ENCODE measurements at places on chromosomes 2 and 18.

- no peak for DNase-seq
These were observed 52.5 kb upstream of the EML6 start for GRCh38 chr2:54671010-54671409.

GRCh38 chr2:61959381-61960293, 54.2 kb downstream of the COMMD1 start:
- DNase-seq: no peak

- no peak for DNase-seq
These were observed 42.1 kb upstream of the GAREM2 start for GRCh38 chr2:26130763-26131162.

DNA sequence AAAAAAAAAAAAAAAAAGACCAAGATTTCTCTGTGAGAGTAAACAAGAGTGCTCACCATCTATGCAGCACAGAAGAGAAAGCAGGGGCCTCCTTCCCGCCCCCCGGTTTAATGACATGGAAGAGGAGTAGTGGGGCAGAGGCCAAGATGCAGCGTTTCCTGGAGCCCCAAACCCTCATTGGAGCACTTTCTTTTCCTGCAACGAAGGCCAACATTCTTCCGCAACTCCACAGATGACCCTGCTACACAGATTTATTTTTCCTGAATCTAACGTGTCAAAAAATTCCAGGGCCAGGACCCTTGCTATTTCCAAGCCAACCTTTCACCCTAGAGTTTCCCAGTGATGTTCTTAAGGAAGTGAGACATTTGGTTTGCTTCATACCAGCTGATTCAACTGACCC, 189.6 kb downstream of the MIB1 start:
- DNase-seq: no peak

DNA sequence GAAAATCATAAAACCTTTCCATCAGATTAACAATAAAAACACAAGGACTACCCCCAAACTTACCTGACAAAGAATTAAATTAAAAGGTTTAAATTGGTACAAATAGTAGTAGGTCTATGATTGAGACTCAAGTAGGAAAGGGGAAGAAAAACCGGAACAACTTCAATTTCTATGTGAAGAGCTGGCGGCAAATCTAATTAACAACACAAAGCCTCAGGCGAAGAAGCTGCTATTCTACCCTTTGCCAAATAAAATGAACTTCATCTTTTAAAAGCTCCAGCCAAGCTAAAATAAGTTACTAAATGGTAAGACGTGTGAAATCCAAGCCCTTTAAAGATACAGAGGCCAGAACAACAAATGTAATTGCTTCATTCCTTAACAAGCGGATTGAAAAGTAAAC, 146.5 kb downstream of the DLGAP1 start:
- DNase-seq: no peak

GRCh38 chr2:40719414-40719813, 267.5 kb upstream of the SLC8A1 start:
- no peak for DNase-seq

GRCh38 chr2:158893026-158893425, 75.4 kb upstream of the TANC1 start:
- DNase-seq: no peak

- DNase-seq: no peak
These were observed 155.6 kb downstream of the TTC32 start for GRCh38 chr2:19746137-19746600.

DNA sequence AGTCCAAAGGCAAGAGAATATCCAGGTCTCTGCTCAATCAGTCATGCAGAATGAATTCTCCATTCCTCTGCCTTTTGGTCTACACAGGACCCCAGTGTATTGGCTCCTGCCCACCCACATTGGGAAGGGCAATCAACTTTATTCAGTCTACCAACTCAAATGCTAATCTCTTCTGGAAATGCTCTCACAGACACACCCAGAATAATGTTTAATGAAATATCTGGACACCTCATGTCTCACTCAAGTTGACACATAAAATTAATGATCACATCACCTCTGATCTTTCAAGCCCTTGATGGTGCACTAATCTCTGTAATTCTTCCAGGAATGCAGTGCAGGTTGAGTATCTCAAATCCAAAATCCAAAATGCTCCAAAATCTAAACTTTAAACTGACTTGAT, 315.6 kb downstream of the HRH4 start:
- DNase-seq: no peak

- DNase-seq: no peak
These were observed 36.8 kb downstream of the DPP4 start for GRCh38 chr2:162037028-162037795.

DNA sequence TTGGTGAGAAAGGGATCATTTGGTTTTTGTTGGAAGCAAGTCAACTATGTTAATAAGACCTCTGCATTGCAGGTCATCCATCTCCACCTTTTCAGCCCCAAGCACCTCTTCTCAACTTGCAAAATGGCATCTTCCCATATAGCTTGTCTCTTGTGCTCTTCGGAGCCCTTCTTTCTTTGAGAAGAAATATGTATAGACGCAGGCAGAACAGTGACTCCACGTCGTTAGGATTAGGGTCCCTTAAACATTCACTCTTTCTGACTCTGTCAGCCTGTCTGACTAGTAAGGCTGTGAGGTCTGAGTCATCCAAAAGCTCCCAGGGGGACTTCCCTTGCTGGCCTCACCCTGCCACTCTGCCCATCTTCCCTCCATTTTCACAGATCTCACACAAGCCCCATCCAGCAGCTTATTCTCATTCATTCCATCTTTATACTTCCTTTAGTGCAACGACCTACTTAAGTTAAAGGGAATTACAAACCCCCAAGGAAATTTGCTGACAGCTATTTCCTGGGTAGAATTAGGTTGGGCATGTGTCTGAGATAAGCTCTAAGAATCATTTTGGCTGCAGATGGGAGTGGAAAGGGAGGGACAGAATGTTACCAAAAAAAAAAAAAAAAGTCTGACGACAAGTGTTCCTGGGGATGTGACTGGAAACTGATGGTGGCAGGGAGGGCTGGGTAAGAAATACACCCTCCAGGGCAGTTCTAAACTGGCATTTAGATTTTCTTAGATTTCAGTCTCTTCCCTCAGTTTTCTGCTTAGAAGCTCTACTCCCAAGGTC, 37.7 kb upstream of the MEX3C start:
- DNase-seq: no peak

GRCh38 chr18:39805218-39805617, 2149.8 kb upstream of the PIK3C3 start:
- DNase-seq: no peak

- no peak for DNase-seq
These were observed 245.6 kb upstream of the TCF4 start for GRCh38 chr18:55833543-55833942.

GRCh38 chr2:102455061-102455670, 17.9 kb upstream of the SLC9A4 start:
- DNase-seq: no peak

- DNase-seq: no peak
These were observed 13.0 kb downstream of the MCM6 start for GRCh38 chr2:135863233-135863632.

DNA sequence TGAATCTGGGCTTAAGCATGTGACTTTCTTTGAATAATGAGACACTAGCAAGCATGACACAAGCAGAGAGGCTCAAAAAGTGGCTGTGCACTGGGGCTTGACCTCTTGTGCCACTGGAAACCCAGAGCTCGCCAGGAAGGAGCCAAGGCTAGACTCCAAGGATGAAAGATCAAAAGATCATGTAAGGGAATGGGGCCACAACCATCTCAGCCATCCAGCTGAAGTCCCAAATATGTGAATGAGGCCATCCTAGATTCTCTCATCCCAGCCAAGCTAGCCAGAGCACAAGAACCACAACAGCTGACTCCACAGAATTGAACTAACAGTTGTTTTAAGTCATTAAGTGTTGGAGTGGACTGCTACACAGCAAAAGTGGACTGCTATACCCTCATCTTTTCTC, 288.1 kb downstream of the CCDC178 start:
- no peak for DNase-seq

- peak; percentile 50 for DNase-seq
These were observed 475.0 kb upstream of the POU3F3 start for GRCh38 chr2:104378853-104379374.

GRCh38 chr2:173354073-173354581, 545 bp upstream of the CDCA7 start:
- DNase-seq: no peak

DNA sequence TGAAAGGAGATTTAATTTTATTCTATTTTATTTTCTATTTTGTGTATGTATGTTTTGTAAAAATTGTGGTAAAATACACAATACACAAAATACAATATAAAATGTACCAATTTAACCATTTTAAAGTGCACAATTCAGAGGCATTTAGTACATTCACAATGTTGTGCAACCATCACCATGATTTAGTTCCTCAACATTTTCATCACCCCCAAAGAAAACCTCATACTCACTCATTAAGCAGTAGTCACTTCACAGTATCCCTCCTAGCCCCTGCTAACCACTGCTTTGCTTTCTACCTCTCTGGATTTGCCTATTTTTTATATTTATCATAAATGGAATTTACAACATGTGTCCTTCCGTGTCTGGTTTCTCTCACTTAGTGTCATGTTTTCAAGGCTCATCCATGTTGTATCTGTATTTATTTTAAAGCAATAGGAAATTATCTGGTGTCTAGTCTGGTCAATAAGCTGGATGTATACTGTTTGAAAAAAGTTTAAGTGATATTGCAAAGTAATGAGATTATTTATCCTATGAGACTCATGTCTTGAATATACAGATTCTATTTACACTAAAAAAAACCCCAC, 77.9 kb upstream of the GLS start:
- no peak for DNase-seq

GRCh38 chr18:46412916-46413315, 244.1 kb downstream of the LOXHD1 start:
- DNase-seq: peak; percentile 23

GRCh38 chr2:151792589-151792988, 35.6 kb downstream of the ARL5A start:
- DNase-seq: no peak

DNA sequence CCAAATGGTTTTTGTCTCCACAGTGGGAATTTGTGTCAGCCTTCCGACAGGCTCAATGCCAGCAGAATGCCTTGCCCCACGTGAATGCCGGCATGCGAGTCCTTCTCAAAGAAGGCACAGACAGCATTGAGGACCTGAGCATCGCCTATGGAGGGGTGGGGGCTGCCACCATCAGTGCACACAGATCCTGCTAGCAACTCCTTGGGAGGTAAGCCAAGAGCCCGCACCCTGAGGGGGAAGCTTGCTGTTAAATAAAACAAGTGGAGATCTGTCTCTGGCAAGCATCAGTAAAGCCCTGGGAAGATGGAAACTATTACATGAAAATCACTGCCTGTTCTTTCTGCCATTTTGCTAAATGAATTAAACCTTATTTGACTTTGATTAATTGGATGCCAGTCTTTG, 67.5 kb upstream of the BZW1 start:
- peak; percentile 39 for DNase-seq

DNA sequence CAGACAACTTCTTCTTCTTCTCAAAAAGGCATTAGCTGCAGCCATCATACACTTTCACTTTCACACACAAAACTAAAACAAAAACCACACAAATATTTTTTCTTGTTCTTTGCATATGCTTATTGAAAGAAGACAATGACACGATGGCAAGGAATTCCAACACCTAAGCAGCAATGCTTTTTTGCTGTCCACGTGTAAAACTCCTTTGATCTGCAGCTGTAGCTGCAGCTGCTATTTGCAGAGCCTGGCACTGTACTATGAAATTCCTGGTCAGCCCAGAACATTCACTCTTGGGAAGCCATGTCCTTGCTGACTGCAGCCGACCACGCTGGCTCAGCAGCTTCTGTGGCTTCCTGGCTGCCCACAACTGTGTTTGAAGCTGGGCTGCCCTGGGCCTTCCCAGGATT, 316.2 kb downstream of the CDH2 start:
- no peak for DNase-seq

DNA sequence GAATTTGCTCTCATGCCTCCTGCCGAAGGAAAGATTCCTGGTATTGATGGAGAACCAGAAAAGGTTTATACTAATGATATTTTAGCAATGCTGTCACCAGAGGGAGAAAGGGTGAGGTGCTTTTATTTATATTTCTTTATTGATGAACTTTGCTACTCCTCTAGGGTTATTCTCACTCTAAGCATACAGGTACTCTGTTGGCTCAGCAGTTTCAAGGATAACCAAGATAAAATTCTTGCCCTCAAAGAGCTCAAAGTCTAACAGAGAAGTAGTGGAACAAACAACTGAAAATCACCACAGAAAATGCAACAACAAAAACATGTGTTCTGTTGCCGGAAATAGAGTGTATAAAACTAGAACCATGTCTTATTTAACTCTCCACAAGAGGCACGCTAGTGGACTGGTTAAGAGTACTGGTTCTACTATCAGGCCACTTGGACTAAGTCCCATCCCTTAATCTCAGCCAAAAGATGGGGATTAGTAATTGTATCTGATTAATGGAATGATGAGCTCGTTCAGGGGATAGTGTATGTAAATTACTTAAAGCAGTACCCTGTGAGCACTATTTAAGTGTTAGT, 103.6 kb downstream of the DNAH6 start:
- DNase-seq: no peak

DNA sequence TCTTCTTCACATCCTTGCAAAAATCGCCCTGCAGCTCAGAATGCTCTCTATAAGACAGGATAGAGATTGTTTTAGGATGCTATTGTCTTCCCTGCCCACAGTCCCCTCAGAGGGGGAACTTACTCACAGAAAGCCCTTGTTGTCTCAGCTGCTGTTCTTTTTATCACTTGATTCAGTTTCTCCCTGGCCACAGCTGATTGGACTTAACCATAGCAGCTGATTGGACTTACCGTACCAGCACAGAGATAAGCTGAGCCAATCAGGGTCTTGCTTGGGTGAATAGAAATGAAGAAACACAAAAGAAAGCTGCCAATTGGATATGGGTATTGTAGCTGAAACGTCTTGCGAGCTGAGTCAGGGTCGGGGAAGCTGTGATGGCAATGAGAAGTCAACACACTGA, 194.2 kb upstream of the MEX3C start:
- no peak for DNase-seq

DNA sequence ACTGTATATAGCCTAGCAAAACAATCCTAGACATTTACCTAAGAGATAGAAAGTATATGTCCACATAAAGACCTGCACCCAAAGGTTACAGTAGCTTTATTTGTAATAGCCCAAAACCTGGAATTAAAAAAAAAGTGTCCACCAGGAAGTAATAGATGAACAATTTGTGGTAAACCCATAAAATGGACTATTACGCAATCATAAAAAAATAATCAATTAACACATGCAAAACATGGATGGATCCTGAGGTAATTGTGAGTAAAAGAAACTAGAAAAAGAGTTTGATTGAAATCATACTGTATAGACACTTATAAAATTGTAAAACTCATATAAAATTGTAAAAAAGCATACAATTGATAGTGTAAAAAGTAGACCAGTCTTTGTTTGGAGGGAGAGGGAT, 673.0 kb upstream of the ZNF804A start:
- no peak for DNase-seq

GRCh38 chr2:184041077-184041476, 557.3 kb upstream of the ZNF804A start:
- no peak for DNase-seq

DNA sequence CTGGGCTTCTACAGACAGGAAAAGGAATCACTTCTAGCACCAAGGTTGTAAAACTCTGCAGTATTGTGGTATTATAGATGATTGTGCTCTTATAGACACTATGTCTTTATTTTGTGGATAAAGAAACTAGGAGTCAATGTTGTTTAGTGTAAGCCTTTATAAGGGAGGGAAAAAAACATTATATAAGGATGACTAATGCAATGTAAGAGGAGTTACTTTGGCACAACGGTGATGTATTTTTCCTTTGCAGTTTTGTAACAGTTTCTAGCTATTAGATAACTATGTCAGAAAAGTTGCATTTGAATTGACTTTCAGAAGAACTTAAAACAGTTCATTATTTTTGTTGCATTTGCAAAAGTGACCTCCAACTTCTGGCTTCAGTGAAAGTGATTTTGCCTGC, 545.4 kb downstream of the CCDC85A start:
- no peak for DNase-seq

Measured in substantia nigra (tissue), 51 donors.